ENCODE measurements at places on chromosomes 16 and 17. TPM values are rescaled to one million over a fixed set of nuclear protein-coding genes. Genes with fewer than 3 reads are reported as not detected.

DNA sequence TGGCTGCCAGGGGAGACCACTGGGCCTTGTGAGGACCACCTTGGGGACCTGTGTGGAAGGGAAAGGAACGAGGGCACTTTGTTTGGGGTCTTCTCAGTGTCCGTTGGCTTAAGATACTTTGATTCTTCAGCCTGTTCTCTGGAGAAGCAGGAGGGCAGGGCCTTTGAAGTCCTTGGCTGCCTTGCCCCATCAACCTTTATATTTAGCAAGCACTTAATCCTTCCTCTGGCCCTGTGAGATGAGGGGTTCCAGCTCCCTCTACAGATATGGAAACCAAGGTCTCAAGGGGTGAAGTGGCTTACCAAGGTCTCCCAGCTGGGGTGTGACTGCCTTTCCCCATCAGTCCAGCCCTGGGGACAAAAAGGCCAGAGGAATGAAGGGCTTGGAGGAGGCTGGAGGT lies 28.5 kb downstream of the TTYH2 start:
- DNase-seq: no peak

DNA sequence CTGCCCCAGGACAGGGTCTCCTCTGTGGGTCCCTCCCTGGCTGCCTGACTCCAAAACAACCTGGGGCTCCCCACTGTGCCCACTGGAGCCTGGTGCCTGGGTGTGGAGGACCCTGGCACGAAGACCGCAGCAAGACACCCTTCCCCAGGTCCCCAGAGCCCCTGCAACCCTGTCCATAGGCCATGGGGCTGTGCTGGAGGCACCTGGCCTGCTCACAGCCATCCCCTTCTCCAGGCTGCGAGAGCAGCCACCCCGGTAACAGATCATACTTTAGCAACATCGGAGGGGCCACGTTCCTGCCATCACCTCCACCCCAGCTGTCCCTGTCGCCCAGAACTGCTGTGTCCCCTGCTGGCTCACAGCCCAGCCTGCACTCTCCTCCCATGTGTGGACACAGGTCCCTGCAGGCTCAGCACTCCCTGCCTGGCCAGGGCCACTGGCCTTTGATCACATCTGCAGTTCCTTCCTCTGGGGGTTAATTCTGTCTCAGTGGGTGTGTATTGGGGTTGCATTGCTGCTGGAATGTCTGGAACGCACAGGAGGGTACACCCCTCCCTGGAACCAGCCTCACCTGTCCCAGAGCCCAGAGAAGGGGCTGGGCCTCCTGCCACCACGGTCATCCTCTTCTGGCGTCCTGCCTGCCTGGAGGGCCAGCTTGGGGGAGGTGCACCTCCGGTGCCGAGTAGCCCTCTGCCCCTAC lies 12.2 kb downstream of the PPL start:
- no peak for DNase-seq

- DNase-seq: no peak
Measured at GRCh38 chr17:57585341-57586195, 159.5 kb downstream of the CCDC182 start.

The RAD51D gene
- total RNA-seq: 14.8 TPM

DNA sequence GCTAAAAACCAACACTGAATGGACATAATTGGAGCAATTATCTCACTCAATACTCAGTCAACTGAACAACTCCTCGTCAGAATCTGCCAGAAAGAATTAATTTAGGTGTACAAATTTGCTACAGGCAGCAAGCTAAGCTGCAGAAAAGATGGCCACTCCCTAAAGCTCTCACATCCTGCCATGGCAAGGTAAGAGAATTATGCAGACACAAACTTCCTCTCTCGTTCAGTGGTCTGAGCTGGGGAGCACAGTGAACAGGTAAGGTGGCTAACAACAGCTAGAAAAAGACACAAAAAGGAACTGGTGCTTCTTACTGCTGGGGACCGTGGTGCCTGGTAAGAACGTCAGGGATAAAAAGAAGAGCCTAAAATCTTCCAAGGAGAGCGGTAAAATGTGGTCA lies 74.9 kb upstream of the BCAR1 start:
- no peak for DNase-seq

DNA sequence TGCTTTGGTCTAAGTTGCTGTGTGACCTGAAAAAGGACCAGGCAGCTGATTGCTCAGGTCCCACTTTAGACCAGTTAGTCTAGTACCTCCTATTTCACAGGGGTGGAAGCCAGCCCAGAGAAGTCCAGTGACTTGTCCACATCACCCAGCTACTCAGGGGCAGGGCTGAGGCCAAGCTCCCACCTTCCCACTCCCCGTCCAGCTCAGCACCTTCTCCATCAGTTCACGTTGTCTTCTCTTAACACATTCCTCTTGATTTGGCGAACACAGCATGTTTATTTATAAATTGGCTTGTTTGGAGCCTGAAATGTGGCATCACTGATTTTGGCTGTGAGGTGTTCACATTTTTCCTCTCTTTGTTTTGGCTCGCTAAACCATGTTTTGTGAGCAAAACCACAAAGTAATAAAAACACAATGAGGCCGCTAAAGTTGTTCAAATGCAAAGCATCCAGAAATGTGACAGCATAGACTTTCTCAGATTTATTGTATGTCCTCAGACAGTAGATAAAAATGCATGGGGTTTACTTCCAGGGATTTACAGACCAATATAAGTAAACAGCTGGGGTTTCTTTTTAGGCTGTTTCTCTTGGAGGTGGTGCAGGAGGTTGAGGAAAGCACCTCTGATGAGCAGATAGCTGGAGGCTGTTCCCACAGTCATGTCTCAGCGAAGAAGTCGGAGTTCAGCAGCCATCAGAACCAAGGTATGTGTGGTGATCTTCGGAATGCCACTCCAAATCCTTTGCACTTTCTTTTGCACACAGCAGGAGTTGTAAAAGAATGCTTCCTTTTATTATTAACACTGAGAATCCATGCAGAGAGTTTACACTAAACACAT lies 88.4 kb downstream of the PLXDC1 start:
- no peak for DNase-seq

The PIMREG gene
- 0.84 TPM for total RNA-seq

DNA sequence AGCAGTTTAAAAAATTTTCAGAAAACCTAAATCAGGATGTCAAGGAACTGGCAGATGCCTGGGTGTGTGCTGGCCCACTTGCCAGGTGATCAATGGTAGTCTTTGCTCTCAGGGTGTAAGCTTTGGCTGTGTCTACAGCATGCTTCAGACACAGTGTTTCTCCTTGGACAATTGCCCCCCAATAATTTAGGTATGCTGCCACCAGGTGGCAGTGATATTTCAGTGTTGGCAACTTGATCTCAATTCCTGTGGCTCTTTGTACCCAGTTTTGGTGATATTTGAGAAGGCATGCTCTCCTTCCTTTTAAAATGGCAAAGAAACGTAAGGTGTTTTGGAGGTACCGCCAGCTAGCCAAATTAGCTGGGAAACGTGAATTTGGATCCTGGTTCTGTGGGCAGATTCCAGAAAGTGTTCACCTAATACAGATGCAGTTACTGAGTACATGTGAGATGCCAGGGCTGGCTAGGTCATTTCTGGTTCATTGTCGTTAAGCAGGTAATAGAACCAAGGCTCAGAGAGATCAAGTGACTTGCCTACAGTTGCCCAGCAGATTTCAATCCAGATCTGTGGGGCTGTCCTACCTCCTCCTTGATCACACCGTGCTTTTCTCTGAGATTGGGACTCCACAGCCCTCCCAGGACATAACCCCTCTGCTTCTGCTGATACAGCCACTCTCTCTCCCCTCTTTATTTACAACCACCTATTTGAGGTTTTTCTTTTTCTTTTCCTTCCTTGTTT lies 155.6 kb upstream of the PLCG2 start:
- DNase-seq: no peak

DNA sequence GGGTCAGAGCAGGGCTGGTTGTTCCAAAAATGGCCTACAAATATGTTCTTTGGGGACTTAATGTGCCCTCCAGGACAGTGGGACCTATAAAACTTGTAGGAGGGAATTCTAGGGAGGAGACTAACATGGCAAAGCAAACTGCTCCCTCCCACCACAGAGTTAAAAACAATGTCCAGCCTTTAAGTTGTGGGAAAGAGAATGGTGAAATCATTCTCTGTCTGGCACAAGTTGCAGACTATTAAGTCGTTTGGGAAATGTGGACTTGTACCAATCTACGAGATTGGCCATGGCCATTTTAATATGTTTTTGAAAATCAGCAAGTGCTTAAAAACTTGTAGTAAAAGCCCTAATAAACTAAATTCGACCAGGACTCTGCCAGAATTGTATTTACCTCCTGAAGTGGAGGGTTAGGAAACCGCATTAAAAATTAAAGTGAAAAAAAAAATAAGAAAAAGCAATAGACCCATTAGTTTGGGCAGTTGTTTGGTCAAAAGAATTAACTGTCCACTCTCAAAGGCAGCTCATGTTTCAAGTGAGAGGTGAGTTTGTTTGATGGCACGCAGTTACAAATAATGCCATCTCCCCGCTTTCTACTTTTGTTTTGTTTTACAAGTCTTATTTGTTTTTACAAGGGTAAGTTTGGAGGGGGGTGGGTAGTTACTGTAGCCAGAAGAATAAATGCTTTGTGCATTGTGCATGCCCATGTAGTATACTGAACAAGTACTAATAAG lies 32.4 kb downstream of the ANKFN1 start:
- no peak for DNase-seq

- peak; percentile 25 for DNase-seq
Measured at GRCh38 chr17:83181991-83182619, 102.7 kb downstream of the METRNL start.

- DNase-seq: no peak
Measured at GRCh38 chr16:73217654-73218053, 169.7 kb upstream of the ZFHX3 start.

The TP53TG3 gene
- total RNA-seq: not detected

GRCh38 chr16:15493466-15494180 lies 59.2 kb downstream of the BMERB1 start:
- DNase-seq: no peak

GRCh38 chr17:70041061-70041460 lies 34.0 kb upstream of the KCNJ16 start:
- DNase-seq: no peak

GRCh38 chr17:69447726-69448125 lies 33.2 kb downstream of the MAP2K6 start:
- DNase-seq: no peak

DNA sequence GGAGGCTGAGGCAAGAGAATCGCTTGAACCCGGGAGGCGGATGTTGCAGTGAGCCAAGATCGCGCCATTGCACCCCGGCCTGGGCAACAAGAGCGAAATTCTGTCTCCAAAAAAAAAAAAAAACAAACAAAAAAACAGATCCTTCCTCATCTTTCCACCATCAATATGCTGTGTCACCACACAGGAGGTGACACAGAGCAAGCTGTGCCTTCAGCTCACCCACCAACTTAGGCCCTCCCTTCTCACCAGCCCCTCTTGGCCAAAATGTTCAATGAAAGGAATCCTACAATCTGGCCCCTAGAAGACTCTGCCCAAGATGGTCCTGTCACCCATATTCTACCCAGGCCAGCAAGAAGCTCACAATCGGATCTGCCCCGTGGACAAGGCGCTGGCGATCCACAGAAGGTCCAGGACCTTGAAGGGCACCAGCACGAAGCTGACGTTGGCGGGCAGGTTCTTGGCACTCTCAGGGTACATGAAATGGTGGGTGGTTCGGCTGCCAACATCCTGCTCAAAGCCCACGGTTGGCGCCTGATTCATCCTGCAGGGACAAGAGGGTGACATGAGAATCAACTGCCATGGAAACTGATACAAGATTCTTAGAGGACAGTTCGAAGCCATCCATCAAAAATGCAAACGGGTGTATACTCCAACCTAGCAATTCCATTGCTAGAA lies 41.4 kb downstream of the DDX19A start:
- DNase-seq: no peak

- DNase-seq: no peak
Measured at GRCh38 chr16:7650431-7650830, 317.8 kb downstream of the RBFOX1 start.

The KRT23 gene
- total RNA-seq: 0.30 TPM

DNA sequence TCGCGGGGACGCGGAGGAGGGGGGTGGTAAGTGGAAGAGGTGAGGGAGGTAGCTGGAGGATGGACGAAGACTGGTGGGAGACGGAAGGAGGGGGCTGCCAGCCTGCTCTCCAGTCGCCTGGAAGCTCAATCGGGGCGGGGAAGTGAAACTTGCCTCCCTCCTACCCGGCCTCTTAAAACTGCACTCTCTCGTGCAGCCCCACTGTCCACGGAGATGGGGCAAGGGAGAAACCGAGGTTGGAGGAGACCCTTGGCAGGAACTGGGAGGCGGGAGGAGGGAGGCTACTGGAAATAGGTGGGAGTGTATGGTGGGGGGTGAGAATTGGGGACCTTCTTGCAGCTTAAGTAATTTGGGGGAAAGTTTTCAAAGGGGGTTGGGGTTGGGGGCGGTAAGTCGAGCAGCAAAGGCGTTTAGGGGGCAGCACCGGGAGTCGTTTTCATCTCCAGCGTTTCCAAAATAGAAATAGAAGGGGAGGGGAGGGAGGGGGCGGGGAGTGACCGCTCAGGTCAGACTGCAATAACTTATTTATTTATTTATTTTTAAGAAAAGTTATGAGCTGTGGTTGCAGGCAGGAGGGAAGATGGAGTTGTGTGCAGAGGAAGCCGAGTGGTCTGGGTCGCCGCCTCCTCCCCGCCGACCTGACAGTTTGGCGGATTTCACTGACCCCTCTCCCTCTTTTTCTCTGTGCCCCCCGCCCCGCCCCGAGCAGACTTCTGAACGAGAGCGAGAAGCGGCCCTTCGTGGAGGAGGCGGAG lies 1.4 kb downstream of the SOX9 start:
- no peak for DNase-seq

GRCh38 chr17:7705269-7706255 lies 560 bp downstream of the EFNB3 start:
- DNase-seq: no peak

The SLC5A2 gene
- 0.65 TPM for total RNA-seq

The FADS6 gene
- not detected for total RNA-seq

DNA sequence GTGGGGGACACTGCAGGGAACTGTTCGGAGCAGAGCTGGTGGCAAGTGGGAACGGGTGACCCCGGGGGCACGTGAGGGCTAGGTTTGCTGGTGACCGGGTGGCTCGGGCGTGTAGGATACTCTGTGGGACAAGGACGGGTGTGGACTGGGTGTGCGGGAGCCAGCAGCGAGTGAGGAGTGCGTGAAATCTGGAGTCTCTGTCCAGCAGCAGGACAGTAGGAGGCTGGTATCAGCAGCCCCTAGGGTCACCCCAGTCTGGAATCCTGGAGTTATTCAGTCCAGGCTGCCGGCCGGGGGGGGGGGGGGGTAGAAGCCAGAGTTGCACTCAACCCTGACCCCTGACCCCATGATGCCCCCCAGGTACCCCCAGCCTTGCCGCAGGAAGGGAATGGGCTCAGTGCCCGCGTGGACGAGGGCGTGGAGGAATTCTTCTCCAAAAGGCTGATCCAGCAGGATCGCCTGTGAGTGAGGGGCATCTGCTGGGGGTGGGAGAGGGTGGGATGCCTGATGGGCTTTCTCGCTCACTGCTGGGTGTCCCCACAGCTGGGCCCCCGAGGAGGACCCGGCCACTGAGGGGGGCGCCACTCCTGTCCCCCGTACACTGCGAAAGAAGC lies 6.2 kb downstream of the ACD start:
- DNase-seq: peak; percentile 35

GRCh38 chr17:34110315-34110714 lies 144.8 kb upstream of the CCL2 start:
- no peak for DNase-seq

GRCh38 chr16:48617104-48617705 lies 7.2 kb upstream of the N4BP1 start:
- no peak for DNase-seq

GRCh38 chr17:76446449-76447231 lies 6.3 kb downstream of the UBE2O start:
- DNase-seq: no peak

GRCh38 chr17:46046957-46047356 lies 47.9 kb downstream of the STH start:
- no peak for DNase-seq

The CACNG4 gene
- not detected for total RNA-seq

GRCh38 chr16:19017179-19017578 lies 33.4 kb downstream of the TMC7 start:
- DNase-seq: no peak

The COX4I1 gene
- total RNA-seq: 245 TPM

Data from aorta (tissue), 5 donors.